MG63 (cell line): ENCODE measurements at places on chromosomes 1 and 21.

GRCh38 chr1:23168079-23168444 is 594 bp downstream of the LUZP1 start:
- DNase-seq = peak; percentile 54

DNA sequence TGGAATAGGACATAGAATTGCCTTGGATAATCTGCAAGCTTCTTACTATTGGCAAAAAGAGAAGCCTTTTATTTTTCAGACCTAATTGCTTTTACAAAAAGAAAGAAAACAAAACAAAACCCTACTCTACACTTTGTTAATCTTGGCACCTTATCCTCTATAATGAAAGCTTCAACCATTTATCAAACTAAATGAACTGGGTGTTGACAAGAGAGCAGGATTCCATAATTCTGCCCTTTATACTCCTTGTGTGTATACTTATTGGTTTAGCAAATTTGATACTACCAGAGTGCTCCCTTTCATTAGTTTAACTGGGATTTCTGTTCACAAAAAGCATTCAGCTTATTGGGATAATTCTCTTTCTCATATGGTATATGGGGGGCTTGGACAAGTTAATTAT is 3.0 kb upstream of the TMCC2 start:
- DNase-seq = no peak

DNA sequence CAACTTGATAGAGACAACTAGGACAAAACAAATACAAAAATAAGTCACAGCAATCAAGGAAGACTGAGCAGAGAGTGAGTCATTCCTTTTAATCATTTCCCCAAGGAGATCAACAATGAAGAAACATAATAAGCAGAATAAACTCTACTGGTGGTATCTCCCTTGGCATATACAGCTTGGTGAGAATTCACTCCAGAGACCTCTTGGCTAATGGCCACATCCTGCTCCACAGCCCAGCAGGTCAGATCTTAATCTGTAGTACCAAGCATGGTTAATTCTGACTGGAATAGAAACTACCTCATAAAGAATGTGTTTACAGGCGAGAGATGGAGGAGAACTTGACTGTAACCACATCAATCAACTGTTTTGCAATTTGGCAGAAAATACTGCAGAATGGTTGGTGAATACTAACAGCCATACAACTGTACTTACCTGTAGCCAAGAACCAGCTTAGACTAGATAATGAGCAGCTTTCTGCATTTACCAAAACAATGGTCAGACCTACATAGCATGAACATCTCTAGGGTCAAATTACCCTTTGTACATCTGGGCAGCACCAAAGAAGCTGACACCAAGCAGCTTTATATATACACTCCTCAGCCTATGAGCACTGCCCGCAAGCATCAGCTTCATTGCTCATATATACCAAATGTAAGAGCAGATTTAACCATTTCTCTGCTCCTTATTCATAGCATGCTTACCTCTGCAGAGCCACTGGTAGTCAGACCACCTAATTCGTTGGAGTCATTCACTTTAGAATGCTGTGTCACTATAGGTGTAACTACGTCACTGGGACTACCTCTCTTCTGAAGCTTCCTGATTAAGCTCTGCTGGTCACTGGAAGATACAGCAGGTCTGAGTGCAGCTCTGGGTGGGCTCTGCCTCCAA is 51.0 kb downstream of the KIAA0319L start:
- peak; percentile 88 for DNase-seq

GRCh38 chr1:245327842-245328241 is 173.1 kb downstream of the KIF26B start:
- DNase-seq = no peak

- DNase-seq = peak; percentile 30
Observed at GRCh38 chr21:35204850-35205541, 155.9 kb upstream of the RUNX1 start.

DNA sequence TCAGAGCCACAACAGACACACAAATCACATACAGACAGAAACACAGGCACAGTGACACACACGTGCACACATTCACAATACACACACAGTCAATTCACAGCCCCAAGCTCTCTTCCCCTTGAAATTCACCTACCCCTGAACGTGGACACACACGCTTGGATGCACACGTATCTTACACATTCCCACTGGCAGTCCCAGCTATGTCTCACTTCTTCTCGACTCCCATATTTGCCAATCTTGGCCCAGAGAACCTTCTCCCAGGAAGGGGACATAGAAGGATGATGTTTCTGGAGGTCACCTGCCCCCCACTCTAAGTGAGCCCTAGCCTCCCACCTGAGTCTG is 1.6 kb downstream of the CRYBG2 start:
- no peak for DNase-seq

- DNase-seq = no peak
Observed at GRCh38 chr21:34908419-34909055, 140.6 kb downstream of the RUNX1 start.

DNA sequence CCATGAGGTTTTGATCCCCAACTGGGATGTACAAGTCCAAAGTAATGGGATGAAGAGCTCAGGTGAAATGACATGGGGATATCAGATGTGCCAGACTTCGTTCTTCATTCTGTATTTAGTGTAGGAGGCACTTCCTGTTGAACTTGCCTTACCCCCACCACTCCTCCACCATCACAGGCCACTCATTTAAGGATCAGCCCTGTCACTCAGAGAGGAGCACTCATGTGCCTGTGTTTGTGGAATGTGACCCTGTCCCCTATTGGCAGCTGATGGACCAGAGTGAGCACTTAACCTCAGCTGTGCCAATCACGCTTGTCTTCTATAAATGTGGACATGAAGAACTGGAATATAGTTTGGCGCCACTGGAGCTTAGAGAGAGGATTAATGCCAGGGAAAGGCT is 91.4 kb upstream of the CTTNBP2NL start:
- no peak for DNase-seq

- DNase-seq = no peak
Observed at GRCh38 chr1:89962024-89962741, 32.7 kb upstream of the ZNF326 start.

DNA sequence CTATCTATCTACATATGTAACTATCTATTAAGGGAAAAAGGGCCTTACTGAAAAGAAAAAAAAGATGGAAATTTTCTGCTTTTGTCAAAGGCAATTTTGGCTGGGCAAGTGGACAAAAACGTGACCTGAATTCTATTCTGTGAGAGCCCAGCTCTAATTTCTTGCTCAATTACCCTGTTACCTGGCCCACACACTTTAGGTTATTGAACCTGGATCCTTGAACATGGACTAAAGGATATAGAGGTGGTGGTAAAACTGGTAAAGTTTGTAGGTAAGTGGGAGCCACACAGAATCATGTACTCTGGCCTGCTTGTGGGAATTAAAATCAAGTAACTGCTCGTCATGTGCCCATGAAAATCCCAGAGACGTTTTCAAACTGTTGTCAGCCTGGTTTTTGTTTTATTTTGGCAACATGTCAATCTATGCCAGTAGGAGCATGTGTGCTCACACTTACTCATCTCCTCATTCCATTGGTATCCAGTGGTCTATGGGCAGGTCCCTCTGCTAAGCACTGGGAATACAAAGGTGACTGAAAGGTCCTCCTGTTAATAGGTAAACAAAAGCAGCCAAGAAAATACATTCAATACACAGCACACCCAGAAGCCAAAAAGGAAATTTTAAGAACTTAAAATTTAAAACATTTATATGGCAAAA is 113.7 kb upstream of the WARS2 start:
- DNase-seq = peak; percentile 22
